ENCODE measurements at places on chromosomes 1 and 21.

- no peak for DNase-seq
These were observed 22.2 kb upstream of the MYOC start for GRCh38 chr1:171674431-171675405.

GRCh38 chr1:202244841-202245261, 51.3 kb downstream of the LGR6 start:
- DNase-seq: no peak

- DNase-seq: no peak
These were observed 263.4 kb downstream of the GPR52 start for GRCh38 chr1:174710868-174711845.

GRCh38 chr21:30434033-30434631, 4.1 kb downstream of the KRTAP13-4 start:
- no peak for DNase-seq

GRCh38 chr21:31728952-31729351, 3.0 kb downstream of the SCAF4 start:
- DNase-seq: no peak
